ENCODE measurements at places on chromosomes 3 and 15. TPM values are rescaled to one million over a fixed set of nuclear protein-coding genes. Genes with fewer than 3 reads are reported as not detected.

The LRRC31 gene
- not detected for total RNA-seq

- no peak for DNase-seq
Measured at GRCh38 chr3:18258492-18258891, 166.6 kb downstream of the SATB1 start.

DNA sequence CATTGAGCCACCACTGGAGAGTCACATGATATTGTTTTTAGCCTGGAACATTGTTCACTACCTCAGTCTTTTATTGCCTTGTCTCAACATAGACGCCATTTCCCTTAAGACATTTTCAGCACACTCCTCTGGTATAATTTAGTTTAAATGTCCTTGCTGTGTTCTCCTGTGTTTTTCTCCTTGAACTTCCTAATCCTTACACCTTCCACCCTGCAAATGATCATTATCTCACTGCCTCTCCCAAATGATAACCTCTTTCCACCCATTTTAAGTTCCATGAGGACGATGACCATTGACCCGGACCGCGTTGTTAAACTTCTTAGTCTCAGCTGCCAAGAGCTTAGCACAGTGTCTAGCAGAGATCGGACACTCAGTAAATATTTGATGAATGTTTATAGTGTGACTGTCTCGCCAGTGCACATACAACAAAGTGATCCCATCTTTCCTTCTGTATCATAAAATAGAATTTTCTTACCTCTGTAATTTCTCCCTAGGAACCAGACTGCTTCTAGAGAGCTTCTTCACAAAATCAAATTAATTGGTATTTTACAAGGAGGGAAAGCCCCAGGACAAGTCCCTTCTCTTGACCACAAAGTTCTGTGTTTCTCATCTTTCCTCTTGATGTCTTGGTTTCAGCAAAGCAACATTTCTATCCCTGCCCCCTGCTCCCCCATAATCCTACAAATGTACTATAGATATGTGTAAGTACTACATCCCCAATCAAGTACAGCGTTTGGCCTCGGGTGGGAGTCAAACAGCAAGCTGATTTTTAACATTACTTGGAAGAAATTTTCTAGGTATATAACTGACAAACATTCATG, 429.6 kb downstream of the LPP start:
- DNase-seq = no peak

DNA sequence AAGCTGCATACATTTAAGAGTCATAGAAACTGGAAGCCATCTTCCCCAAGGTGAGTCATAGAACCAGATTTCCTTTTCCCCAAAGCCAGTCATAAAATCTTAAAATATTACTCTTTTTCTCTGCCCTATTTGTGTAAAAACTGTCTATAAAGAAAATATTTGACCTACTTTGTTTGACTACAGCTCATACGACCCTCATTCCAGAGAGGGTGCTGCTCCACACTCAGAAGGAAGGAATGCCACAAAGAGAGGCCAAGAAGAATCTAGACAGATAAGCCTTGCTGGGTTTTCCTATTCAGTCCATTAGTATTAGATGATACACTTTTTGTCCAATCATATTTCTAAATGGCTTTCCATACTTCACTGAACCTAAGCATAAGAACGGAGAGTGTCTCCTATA, 671.6 kb upstream of the SGO1 start:
- no peak for DNase-seq

DNA sequence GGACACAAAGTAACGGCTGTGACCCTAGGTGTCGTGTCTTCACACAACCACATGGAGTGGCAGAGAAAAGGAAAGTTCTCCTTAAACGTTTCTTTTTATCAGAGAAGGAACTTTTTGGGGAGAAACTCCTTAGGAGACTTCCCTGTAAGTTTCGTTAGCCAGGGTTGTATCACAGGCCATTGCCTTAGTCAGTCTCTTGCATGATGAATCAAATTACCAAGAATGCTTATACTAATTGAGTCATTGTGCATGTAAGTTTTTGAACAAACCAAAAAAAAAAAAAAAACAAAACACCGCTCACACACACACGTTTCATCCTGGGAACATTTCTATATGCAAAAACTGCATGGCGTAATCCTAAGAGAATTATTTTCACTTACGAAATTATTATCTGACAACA, 150.4 kb upstream of the SATB1 start:
- no peak for DNase-seq

GRCh38 chr15:101228313-101228712, 23.5 kb downstream of the CHSY1 start:
- no peak for DNase-seq

DNA sequence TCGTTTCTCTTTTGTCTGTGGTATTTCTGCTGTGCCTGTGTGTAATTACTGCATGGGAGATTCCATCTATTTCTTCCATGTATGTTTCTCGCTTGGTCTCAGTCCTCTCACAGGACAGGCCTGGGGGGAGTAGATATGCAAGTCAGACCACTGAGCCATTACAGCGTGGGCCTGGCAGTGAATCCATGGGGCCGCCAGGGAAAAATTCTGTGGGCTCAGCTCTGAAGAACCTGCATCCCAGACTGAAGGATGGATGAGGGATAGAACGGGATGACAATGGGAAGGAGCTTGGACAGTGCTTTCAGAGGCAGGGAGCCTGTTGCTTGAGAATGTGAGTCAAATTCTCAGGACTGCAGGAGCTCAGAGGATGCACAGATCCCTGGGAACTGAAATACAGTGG, 24.8 kb downstream of the GRAMD2A start:
- DNase-seq = no peak

DNA sequence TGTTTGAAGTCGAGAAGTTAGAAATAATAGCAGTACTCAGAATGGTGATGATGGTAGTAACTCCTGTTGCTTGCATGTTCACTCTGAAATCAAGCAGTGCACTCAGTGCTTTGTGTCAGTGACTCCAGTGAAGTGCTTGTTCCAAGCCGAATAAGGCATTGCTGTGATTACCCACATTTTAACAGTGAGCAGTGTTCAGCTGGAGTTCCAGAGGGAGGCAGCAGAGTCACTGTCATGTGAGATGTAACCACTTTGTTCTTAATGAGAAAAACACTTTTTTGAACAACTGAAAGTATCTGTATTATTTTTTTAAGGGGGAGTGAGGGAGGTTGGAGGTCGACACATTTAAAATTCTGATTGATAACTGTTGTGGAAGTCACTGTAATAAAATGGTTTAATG, 3.7 kb downstream of the MDFIC2 start:
- no peak for DNase-seq

- DNase-seq = no peak
Measured at GRCh38 chr3:159721324-159721723, 267.3 kb upstream of the IL12A start.

DNA sequence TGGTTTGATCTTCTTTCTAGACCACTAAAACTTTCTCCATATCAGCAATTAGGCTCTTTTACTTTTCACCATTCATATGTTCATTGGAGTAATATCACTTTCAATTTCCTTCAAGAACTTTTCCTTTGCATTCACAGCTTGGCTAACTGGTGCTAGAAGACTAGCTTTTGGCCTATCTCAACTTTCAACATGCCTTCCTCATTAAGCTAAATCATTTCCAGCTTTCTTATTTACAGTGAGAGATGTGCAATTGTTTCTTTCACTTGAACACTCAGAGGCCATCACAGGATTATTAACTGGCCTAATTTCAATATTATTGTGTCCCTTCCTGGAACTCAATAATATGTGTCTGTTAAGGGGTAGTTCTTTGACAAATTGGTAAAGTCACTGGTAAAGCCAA, 42.8 kb upstream of the PLOD2 start:
- no peak for DNase-seq

- DNase-seq = peak; percentile 47
Measured at GRCh38 chr3:147361454-147362420, 44.6 kb downstream of the ZIC4 start.

DNA sequence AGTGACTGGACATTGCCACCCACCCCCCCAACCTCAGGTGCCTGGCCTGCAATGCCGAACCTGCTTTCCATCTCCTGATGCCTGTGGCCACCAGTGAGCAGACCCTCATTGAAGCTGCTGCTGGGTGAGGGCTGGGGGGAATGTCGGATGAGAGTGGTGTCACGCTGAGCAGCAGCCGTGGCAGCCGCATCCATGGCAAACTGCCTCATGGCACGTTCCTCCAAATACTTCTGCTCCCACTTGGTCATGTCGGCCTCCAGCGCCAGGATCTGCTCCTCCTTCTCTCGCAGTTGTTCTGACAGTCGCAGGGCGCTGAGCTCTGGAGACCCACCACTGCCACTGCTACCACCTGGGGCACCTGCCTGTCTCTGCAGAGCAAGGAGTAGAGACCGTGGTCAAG, 14.2 kb downstream of the AMOTL2 start:
- DNase-seq = no peak
